ENCODE measurements at places on chromosomes 12 and 14.

- DNase-seq, result no peak
Measured at GRCh38 chr12:57154804-57155434, 7.5 kb upstream of the LRP1-AS start.

DNA sequence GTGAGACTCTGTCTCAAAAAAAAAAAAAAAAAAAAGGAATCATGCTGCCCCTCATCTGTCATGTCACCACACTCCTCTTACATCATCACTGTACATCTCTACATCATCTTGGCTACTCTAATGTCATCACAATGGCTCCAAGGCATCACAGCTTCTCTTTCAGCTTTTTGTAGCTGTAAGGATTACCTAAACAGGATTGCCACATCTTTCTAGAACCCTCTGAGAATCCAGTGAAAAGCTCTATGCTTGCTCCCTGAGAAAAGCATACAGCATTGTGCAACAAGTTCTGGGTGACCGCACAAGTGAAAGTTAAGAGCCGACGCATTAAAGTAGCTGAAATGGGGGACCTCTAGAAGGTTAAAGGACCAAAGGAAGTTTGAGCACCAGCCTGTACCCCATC is 272.5 kb downstream of the C12orf50 start:
- DNase-seq, result peak; percentile 12

DNA sequence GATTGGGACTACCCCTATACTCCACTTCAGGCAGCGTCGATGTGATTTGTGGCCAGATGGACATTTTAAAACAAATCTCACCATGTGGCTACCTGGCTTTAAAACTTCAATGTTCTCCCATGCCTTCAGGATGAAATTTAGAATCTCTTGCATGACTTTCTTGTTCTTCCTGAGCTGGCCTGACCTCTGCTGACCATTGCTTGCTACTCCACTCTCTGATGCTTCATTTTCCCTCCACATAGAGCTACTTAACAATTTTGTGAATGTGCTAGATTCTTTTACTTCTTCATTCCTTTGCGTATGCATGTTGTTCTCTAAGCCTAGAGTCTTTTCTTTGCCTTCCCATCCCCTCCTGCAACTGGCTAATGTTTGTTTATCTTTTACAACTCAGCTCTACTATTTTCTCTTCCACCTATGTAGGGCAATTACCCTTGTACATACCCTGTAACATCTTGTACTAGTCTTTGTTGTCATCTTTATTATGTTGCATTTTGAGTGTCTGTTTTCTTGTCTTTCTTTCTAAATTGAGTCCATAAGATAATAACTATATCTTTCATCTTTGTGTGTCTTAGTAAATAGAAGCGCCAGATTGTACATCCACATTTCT is 41.2 kb downstream of the YLPM1 start:
- DNase-seq, result peak; percentile 81

DNA sequence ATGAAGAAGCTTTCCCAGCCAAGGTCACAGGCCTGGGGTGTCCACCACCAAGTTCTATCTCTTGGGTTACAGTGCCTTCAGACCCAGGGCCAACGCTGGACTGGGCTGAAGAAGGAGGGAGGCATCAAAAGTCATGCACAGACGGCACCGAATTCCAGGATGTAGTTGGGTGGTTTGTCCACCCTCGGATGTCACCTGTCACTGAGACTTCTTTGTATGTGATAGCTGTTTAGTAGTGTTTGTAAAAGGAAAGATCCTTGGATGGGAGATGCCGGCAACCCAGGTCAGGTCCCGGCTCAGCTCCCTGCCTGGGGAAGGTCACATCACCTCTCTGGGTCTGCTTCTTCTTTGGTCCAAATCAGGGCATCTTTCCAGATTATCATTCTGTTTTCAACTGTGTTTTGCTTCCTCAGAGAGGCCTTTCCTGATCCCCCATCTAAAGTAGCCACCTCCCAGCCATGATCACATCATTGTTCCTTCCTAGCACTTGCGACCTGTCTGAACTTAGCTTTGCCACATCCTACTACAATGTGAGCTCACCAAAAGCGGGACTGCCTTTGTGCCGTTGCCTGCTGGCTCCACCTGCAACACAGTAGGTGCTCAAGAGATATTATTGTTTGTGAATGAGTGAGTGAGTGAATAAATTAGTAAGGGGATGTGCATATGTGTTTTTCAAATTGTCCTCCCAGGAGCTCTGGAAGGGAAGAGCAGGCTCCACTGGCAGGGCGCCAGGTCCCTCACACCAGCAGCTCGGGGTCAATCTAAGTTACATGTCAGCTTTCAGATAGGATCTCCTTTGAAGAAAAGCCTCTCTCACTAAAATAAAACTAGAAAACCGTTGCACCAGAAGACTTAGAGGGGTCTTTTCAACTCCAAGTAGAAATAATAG is 2.1 kb downstream of the TSPAN11 start:
- no peak for DNase-seq

DNA sequence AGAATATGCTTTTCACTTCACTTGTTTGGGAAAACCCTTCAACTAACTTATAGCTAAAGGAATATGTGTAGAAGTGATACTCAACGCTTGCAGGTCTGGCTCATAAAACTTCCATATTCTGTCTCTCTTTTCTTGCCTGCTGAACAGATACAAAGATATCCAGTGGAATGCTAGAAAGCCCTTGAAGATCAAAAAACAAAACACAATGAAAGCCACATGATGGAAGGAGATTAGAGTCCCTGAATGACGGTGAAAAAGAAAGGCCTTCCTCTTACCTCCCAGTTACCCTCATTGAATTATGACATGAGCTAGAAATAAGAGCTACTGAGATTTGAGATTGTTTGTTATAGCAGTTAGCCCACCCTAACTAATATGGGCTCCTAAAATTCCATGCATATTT is 28.2 kb upstream of the NELL2 start:
- DNase-seq, result no peak

DNA sequence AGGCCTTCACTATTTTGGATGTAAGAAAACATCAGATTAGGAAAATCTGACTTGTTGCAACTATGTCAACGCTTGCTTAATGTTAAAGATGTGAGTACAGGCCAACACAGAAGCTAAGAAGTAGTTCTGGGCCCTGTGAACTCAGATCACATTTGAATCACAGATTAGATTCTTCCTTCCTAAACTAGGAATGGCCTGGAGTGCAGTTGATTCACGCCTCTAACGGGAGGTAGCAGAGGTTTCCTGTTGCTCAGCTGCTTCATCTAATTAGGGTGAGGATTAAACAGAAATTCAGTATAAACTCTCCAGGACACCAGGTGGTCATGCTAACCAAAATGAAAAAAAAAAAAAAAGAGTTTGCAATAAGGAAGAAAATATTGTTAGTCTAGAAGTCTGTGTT is 314.3 kb downstream of the TRHDE start:
- DNase-seq, result no peak

- no peak for DNase-seq
Measured at GRCh38 chr12:104280111-104280510, 23.4 kb upstream of the EID3 start.

DNA sequence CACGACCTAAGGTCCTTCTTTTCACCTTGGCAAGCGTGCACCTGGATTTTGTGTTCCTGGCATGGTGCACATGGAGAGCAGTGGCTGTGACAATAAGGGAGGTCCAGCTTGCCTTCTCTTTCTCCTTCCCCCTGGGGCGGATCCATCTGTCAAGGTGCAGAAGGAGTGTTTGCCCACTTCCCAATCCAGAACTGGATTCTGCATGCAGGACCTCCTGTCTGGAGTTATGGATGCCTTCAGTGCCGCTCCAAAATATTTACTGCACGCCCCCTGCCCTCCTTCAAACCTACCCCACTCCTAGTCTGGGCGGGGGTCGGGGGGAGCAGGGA is 192.7 kb downstream of the DPF3 start:
- DNase-seq, result no peak

DNA sequence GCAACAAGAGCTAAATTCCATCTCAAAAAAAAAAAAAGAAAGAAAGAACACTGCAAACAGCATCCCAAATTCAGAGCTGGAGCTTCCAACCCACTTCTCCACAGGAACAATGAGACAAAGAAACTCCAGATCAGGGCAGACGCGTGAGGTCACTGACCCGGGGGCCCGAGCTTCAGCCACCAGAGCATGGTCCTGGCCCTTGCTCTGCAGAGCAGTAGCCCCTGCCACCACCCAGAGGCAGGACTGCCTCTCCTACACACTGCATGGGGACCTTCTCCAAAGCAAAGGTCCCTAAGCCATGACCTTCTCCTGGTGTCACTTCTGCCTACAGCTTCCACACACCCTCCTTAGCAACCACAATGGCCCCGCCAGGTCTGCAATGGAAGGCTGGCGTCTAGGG is 53.1 kb downstream of the CCNK start:
- DNase-seq, result no peak

GRCh38 chr12:132246997-132247717 is 82.2 kb downstream of the GALNT9 start:
- no peak for DNase-seq

Measured in cardiac fibroblast (primary cell).